ENCODE measurements at places on chromosomes 3 and 15.

DNA sequence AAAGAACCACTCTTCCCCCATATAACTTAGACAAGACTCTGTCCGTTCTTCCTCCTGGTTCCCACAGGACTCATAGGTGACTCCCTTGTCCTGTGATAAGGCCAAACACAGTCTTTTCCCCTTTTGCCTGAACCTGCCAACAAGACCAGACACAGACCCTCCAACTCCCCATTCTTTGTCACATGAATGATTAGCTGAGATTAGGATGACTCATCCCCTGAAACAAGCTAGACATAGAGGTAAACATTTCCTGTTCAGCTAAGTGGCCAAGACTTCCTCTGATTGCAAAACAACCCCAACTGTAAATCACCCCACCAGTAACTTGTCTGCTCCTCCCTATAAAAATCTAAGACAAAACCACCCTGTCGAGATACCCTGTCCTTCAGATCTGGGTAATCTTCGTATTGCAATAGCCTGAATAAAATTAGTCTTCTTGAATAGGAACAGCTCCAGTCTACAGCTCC, 11.4 kb upstream of the HTR3E start:
- no peak for DNase-seq

- DNase-seq: no peak
Observed at GRCh38 chr3:173257797-173258196, 116.8 kb upstream of the SPATA16 start.

DNA sequence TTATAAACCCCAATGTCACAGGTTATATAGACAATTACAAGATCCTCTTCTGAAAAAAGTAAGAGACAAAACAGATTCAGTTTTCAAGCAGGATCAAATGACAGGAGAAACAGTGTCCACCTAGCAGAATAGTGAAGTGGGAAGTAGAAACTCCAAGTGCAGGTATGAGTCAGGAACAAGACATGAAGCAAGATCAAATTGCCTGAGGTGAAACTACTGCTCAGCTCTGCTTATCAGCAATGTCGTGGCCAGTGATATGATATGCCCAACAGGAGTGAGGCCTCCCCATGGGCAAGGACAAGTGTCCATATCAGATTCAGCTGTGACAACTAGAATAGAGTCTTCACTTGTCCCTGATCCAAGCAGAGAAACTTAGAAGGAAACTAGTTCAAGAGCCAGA, 100.0 kb downstream of the ZMAT3 start:
- no peak for DNase-seq

DNA sequence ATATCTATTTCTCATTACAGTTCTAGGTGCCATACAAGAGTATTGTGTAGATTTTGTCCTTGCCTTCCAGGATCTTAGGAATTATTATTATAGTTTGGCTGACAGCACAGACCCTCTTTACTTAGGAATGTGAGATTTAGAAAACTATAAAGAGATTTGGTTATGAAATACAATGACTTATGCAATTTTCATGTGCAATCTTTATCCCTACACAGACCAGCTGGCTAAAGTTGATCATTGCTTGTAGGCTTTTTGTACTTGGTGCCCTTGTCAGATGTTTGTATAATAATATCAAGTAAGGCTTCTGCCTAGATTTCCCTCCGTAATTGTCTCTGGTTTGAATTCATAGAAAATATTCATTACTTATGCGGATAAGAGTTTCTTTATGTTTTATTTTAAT, 174.5 kb upstream of the GAP43 start:
- DNase-seq: no peak

- DNase-seq: no peak
Observed at GRCh38 chr3:110180733-110181132, 843.4 kb upstream of the DPPA4 start.

DNA sequence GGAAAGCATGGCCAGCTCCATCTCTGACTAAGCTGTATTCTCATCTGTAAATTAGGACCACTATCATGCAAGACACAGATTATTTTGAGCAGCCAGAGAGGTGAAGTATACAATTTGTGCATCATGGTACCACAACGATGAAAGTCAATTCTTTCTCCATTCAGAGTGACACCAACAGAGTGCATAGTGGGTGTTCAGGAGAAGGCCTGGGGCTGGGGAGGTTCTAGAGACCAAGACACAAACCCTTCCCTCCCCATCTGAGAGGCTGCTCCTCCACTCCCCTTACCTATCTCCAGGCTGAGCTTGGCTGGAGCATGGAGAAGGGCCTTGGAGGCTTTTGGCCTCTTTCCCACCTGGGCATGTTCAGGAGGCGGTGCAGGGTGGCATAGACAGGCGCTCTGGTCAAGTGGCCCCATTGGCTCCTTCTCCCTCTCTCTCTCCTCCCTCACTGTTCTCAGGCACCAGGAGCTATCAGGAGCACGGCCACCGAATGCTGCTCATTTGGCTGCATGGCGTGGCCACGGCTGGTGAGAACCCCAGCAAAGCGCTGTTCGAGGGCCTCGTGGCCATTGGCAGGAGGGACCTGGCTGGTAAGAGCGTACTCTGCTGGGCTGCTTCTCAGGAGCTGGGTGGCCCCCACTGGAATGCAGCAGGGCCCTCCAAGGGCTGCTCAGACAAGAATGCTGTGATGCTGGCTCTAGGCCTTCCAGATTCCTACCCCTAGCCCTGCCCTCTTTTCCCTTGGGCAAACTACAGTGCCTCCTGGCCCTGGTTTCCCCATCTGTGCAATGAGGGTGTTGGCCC, 37.9 kb downstream of the ANKDD1A start:
- no peak for DNase-seq

DNA sequence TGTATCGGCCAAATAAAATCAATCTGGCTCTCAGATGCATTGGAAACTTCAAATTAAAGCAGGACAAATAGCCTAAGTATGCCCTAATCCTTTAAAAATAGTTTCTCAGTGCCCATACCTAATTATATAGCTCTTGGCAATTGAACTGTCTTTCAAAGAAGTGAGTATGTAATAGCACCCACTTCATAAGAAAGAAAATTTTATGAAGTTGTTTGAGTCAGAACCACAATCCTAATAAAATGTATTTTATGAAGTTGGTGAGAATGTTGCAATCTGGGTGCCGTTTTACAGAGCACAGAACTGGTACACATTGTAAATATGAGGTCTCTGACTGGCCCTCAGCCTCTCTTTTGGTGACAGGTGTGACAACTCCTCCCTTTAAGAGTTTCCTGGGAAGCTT, 45.4 kb downstream of the EPHB1 start:
- DNase-seq: no peak

- DNase-seq: no peak
Observed at GRCh38 chr3:100063929-100064461, 50.3 kb downstream of the FILIP1L start.

DNA sequence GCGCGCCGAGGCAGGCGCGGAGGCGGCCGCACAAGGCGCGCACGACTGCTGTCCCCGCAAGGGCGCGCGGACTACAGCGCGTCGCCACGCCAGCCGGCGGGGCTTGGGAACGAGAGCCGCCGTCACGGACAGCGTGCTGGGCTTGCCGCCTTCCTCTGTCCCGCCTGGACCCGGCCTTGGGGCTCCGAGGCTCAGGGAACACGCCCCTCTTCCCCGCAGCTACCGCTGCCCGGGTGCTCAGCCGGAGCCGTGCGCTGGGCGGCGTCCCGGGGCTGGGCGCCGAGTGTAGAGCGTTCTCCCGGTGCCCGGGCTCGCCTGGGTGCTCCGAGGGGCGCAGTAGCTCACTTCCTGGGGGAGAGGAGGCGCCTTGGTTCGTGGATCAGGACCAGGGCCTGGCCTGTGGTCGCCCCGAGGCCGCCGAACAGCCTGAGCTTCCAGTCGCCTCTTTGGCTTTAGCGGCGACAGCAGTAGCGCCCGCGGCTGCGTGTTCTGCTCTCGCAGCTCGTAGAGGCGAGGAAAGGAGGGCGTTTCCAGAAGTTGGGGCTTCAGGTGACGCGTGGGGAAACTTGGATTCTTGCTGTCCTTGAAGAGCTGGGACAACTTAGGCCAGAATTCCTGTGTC, 226.7 kb upstream of the C2CD4B start:
- no peak for DNase-seq

GRCh38 chr15:35624881-35625280, 78.9 kb upstream of the DPH6 start:
- DNase-seq: no peak

DNA sequence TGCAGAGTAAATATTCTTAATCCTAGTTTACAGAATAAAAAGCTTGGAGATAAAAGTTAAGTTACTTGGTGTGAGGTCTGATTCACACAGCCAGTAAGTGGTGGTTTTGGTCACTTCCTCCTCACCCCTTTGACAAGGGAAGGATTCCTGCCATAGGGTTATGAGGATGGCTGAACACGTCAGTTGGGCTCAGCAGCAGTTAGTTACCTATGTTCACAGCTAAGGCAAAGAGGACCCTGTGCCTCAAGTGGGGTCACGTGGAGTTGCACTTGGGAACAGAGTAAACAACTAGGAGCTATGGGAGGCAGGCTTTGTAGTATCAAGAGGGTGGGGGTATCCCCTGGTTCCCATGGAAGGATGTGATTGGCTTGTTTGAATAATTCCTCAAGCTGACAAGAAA, 232.2 kb downstream of the UBE2E2 start:
- DNase-seq: no peak

DNA sequence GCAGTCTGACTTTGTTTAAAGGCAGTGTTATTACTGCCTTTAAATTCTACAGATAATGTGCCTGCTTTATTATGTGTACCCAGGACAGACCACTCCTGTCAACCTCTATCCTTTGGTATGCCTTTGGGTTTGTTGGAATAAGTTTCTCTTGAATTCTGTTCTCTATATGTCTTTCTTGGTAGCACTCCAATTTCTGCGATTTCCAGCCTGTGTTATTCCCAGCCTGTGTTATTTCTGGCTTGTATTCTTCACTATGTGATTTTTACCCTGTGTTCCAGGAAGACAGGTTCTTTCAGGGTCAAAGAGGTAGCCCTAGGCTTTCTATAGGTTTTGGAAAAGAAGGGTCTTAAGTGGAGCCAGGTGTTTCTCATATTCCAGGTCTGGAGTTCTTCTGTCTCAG, 407.4 kb upstream of the AZI2 start:
- no peak for DNase-seq

DNA sequence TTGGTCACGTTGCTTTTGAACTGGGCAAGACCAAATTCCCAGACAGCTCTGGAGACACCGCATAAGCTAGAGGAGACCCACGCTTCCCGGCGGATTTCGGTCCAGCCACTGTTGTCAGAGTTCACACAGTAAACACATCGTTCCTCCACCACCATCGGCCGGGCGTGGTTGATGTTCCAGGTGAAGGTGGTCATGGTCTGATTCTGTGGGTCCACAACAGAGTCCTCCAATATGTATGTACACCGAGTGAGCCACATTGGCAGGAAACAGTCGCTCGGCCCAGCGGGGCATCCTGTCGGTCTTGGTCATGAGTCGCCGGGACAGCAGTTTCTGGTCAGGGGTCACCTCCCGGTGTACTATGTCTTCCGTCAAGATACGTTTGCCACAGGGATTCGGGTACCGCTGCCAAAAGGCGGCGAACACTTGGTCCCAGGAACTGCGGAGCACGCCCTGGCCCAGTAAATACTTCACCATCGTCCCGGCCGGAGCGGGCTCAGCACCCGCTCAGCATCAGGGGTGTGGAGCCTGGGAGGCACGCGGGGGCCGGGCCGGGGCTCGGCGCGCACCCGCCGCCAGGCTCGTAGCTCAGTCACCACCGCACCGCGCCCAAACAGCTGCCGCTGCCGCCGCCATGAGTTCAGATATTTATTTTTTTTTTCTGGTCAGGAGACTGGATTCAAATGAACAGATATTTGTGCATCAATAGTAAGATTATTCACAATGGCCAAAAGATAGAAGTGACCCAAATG, 36.7 kb upstream of the NANOGP8 start:
- no peak for DNase-seq

DNA sequence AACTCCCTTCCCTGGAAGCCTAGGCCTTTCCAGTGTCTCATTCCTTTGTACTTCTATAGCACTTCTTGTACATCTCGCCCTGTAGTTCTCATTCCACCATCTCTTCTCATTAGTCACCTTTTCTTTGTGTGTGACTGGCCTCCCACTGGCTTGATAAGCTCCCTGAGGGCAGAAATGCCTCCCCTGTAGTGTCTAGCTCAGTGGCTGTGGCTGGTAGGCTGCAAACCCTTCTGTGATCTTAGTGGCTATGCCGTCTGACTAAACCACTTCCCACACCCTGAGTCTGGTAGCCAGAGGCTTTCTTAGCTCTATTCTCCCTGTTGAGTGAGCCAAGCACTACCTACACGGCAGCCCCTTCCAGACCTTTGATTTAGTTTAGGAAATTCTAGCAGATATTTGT, 24.4 kb upstream of the TNFAIP8L3 start:
- DNase-seq: no peak

DNA sequence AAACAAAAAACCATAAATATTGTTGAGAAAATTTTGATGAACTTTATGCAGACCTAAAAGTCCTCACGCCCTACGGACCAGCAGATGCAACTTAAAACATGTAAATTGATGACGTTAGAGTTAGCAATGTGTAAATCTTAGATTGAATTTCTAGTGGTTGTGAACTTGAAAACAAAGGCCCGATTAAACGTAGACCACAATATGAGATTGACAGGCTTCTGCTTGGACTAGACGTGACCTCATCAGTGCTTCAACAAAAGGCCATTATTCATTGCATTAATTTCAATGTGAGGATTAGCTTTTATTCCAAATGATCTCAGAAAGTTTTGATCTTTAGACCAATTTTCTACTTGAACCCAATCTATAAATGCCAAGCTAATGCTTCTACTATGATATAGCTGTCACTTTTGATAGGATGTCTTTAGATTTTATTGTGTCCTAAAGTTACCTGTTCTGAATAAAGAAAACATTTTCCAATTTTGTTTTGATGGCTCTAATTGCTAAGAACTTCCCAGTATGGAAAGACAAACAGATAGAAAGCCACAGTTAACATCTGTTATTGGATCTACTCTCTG, 55.4 kb upstream of the SPPL2A start:
- DNase-seq: no peak

DNA sequence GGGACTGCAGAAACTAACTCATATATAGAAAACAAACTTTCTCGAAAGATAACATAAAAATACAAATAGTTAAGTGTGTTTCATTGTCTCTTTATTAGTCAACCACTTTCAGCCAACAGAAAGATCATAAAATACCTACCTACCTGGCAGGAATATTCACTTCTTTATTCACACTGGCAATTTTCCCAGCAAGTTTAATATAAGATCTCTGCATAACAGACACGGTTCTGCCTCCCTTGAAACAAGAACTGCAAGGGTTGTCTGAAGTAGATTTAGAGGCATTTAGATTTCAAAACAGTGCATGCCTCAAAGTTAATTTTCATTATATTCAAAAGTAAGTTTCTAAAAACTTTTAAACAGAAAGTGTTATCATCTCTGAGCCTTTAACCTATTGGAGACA, 7.1 kb downstream of the NPTN start:
- DNase-seq: no peak
